Activated CD4-positive, alpha-beta T cell treated with anti-CD3 and anti-CD28 coated beads, Interleukin-2, amount 10 ng/mL, durations not matched to agents 7 days and 5 days (primary cell): ENCODE measurements at places on chromosomes 11 and 22. TPM values are rescaled to one million over a fixed set of nuclear protein-coding genes. Genes with fewer than 3 reads are reported as not detected.
A peak's percentile ranks its signal among the peaks of the same experiment; 100 is the strongest.

GRCh38 chr11:63826471-63827190, 12.3 kb upstream of the MARK2 start:
- peaks cover 3% of the 10 kb centered on the region for H3K4me1 ChIP-seq
- peaks cover 32% of the 10 kb centered on the region for H3K36me3 ChIP-seq
- no peak overlapping the region for H3K27ac ChIP-seq
- no peaks in the 10 kb centered on the region for H3K27me3 ChIP-seq
- no peak overlapping the region for H3K4me3 ChIP-seq

Gene TBX10
- not detected for total RNA-seq

DNA sequence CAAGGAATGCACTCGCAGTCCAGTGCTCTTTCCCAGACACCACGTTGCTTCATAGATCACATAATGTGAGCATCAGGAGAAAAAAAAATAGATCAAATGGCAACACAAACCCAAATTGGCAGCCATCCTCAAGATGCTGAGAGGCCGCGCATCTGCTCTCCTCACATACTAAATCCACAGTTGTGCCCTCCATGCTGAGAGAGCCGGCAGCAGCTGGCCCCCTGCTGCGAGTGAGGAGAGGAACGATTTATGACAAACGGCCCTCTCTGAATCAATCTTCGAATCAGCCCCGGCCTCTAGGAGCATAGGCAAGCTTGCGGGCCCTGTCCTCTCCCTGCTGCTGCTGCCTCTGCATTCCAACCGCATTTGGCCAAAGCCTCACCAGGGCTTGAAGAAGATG, 159.9 kb upstream of the TENM4 start:
- no peak overlapping the region for H3K27ac ChIP-seq
- H3K27me3 ChIP-seq = no peaks in the 10 kb centered on the region
- H3K36me3 ChIP-seq = no peaks in the 10 kb centered on the region
- H3K4me1 ChIP-seq = no peaks in the 10 kb centered on the region
- no peak for DNase-seq

Gene RDX
- 37.6 TPM for total RNA-seq

Gene MYBPC3
- not detected for total RNA-seq

DNA sequence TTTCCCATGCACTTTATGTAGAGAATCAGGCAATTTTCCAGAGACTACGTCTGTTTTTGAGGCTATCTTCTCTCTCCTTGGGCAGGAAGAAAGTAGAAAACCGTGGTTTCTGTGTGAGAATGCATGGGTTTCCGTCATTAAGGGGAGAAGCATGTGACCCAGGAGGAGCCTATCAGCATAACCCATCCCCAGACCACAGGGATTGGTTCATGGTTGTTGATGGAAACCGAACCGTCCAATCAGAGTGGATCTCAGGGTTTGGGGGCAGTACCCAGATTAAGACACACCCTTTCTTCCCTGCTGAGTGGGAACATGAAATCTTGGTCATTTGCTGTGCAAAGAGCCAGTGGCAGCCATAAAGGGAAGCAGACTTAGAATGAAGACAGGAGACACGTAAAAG, 517.8 kb downstream of the MN1 start:
- no peaks in the 10 kb centered on the region for H3K27me3 ChIP-seq
- H3K27ac ChIP-seq = no peak overlapping the region
- no peak for DNase-seq

DNA sequence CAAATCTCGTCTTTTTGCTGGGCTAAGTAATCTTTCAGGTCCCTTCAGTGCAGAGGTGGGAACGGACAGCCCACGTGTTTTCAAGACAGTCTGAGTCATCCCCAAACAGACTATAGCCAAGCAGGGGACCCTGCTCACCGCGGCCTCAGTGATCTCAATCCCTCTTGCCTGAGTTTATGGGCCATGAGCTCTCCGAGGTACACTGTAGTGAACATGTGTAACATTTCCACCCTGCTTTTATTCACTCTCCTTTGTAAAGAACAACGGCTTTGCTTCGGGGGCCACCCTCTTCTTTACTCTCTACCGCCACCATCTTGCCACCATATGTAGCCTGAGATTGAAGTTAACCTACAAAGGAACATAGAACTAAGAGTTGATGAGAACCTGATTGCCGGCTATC, 11.5 kb upstream of the KCTD14 start:
- H3K4me3 ChIP-seq = no peak overlapping the region
- no peaks in the 10 kb centered on the region for H3K36me3 ChIP-seq
- no peaks in the 10 kb centered on the region for H3K27me3 ChIP-seq
- no peak for DNase-seq
- H3K27ac ChIP-seq = no peak overlapping the region

GRCh38 chr22:32204856-32205722, at the start of gene RFPL2:
Gene RFPL2, minus strand, starts transcription at chr22:32205073. Its CDS starts 2,622 bp downstream, at chr22:32202451.
- H3K36me3 ChIP-seq = no peaks in the 10 kb centered on the region
- peaks cover 20% of the 10 kb centered on the region for H3K27me3 ChIP-seq
- peak; percentile 30 for DNase-seq
- peak within 1 kb of the TSS; percentile 69 for H3K27ac ChIP-seq
- peak within 1 kb of the TSS; percentile 52 for H3K4me3 ChIP-seq
- peaks cover 50% of the 10 kb centered on the region for H3K4me1 ChIP-seq
